ENCODE measurements at places on chromosomes 1 and 21.
A peak's percentile ranks its signal among the peaks of the same experiment; 100 is the strongest.

GRCh38 chr21:38741950-38742256 lies 63.8 kb upstream of the ETS2 start:
- DNase-seq: no peak

DNA sequence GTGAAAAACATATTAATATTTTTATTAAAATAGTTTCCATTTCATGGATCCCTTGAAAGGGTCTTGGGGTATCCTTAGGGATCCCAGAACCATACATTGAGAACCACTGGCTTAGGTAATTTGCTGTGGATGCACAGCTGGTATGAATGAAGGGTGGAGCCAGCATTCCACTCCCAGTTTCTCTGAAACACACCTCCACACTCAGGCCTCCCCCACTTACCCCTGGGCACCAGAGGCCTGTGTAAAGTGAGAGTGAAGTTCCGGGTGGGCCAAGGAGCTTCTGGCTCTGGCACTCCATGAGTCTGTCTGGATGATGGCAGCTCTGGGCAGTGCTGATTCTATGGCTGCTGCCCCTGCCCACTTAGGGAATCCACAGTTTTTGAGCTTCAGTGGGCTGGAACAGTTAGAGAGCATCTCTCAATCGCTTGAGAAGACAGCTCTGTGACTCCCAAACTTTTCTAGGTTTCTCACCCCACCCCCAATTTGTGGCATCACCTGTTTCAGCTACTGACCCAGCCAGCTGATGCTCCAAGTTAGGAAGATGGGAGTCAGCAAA lies 57.8 kb upstream of the CD1D start:
- no peak for DNase-seq

DNA sequence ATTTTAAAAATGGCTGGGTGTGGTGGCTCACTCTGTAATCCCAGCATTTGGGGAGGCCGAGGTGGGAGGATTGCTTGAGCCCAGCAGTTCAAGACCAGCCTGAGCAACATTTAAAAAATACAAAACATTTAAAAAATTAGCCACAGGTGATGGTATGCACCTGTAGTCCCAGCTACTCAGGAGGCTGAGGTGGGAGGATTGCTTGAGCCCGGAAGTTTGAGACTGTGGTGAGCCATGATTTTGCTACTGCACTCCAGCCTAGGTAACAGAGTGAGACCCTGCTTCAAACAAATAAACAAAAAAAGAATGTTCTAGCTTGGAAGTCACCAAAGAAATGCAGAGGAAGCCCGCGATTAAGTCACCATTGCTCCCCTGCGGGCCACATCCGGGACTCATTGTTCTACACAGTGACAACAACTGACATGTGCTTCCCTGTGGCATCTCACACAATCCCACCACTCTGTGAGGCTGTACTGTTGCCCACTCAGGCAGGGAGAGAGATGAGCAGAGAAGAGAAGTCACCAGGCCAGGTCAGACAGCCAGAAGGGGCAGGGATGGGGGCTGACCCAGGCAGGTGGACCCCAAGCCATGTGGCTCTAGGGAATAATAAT lies 18.4 kb upstream of the SPATC1L start:
- DNase-seq: no peak

- DNase-seq: no peak
Observed at GRCh38 chr1:112188611-112189010, 199.1 kb upstream of the KCND3 start.

DNA sequence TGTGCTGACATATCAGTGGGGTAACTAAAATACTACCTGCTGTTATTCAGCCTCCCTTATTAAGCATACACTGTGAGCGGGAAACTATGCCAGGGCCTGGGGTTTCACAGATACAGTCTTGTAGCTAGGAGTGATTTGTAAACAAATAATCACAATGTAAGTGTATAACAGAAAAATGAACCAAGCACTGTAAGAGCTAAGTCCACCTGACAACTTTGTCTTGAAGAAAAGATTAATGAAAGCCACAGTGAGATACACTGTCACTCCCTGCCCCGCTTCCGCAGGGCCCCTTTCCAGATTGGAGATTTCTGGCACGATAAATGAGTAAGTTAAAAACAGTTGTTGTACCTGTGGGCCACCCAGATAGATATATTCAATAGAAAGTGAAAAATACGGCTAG lies 4.8 kb downstream of the RCAN3 start:
- no peak for DNase-seq

GRCh38 chr21:24046829-24047443 lies 1560.3 kb downstream of the MRPL39 start:
- DNase-seq: no peak

GRCh38 chr1:183472488-183473216 lies at the start of gene SMG7:
Gene SMG7 (plus strand): TSS chr1:183472499. CDS start chr1:183472621, 122 bp downstream.
- peak; percentile 20 for DNase-seq

DNA sequence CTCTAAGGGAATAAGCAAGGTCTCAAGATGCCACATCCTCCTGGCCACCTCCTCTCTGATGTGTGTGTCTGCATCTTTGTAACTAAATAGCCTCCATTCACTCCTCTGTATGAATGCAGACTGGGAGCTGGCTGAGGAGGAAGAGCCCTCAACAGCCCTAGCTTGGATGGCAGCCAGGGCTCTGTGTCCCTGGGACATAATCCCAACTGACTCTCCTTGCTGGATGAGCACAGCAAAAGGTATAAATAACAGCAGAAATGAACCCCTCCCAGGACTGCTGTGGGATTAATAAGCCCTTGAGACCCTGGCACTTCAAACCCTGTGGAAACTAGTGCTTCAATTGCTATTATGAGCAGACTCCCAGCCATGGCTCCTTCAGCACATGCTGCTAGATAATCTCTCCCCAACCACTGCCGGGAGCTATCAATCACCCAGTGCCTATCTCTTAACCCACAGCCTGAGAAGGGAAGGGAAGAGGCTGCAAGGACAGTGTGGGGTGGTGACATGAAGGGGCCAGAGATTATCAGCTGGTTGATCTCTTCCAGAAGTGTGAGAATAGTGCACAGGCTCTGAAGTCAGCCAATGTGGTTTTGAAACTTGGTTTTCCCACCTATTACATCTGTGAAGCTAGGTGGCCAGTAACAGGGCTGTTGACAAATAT lies 152.2 kb downstream of the TNR start:
- no peak for DNase-seq

GRCh38 chr1:25117233-25117823 lies 115.0 kb downstream of the SYF2 start:
- DNase-seq: no peak

DNA sequence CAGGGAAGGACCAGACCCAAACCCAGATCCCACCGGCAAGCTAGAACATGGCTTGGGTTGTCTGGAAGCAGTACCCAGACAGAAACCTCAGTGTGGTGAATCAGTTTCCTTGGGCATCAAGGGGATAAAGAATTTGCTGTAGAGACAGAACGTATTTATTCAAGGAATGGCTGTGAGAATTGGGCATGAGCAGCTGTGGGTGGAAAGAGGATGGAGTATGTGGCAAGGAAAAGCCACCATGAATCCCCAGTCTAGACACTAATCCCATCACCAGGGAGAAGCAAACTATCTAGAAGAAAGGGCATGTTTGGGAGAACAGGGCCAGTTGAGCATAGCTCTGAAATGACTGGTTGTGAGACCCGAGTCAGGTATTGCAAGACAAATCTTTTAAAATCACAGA lies 109.2 kb downstream of the TOMM20 start:
- DNase-seq: no peak

- DNase-seq: no peak
Observed at GRCh38 chr1:198492872-198493271, 47.6 kb downstream of the ATP6V1G3 start.

- no peak for DNase-seq
Observed at GRCh38 chr1:88802950-88803349, 88.4 kb downstream of the GTF2B start.

DNA sequence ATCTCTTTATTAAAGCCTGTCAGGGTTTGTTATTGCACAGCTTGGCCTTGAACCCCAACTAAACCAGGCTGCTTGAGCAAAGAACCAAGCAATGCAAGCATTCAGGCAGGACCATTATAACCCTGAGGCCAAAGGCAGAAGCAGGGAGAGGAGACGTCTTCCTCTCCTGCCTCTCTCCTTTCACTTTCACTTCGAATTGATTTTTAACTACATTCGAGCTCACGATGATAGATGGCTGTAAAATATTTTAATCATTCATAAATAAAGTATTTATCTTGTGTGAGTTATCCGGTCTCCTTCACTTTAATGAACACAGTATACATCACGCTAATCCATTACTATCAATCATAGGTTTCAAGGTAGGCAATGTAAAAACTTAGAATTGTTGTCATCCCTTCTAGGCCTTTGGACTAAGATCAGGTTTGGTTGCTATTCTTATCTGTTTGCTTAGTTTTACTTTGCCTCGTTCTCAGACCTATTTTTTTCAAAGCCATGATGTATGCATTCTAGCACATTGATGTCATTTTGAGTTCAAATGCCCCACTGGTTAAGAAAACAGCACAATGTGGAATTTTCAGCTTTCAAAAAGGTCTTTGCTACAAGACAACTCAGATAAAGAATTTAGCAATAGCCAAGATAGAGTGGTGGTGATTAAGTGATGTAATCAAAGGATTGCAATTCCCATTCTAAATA lies 480.2 kb upstream of the RUNX1 start:
- DNase-seq: no peak

- no peak for DNase-seq
Observed at GRCh38 chr21:14491269-14491681, 54.8 kb downstream of the SAMSN1 start.

- no peak for DNase-seq
Observed at GRCh38 chr21:9755611-9756010, 765.8 kb upstream of the TPTE start.

DNA sequence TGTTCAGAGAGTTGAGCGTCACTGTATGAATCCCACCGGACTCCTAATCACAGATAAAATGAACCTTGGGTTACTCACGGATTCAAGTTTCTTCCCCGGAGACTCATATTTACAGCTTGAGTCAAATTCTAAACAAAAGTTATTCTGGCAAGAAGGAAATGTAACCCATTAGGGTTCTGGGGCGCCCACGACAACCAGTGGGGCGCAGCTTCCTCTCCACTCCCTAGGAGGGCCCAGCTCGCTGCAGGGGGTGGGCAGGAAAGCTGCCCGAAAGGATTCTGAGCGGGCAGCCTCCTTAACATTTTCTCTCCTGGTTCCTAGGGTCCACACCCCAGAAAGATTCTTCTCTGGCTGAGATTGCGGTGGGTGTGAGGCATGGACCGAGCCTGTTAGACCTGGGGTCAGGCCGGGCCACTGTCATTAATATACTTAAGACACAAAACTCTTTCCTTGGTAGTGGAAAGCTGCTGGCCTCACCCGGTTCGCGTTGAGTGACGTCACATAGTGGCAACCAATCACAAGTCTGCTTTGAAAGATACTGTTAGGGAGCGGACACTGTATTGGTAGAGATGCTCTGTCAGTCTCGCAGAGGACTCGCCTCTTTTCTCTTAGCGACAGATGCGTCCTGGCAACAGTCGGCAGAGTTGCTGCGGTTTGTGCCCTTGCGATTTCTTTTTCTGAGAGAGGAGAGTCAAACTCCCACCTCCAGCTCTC lies 13.6 kb upstream of the MCOLN3 start:
- DNase-seq: peak; percentile 57

GRCh38 chr1:206716870-206717673 lies 32.4 kb downstream of the MAPKAPK2 start:
- DNase-seq: no peak

- DNase-seq: no peak
Observed at GRCh38 chr1:178543290-178543607, 30.3 kb downstream of the TEX35 start.

GRCh38 chr1:164659621-164660411 lies 100.8 kb downstream of the PBX1 start:
- no peak for DNase-seq

- no peak for DNase-seq
Observed at GRCh38 chr1:200921571-200922110, 26.9 kb downstream of the INAVA start.

DNA sequence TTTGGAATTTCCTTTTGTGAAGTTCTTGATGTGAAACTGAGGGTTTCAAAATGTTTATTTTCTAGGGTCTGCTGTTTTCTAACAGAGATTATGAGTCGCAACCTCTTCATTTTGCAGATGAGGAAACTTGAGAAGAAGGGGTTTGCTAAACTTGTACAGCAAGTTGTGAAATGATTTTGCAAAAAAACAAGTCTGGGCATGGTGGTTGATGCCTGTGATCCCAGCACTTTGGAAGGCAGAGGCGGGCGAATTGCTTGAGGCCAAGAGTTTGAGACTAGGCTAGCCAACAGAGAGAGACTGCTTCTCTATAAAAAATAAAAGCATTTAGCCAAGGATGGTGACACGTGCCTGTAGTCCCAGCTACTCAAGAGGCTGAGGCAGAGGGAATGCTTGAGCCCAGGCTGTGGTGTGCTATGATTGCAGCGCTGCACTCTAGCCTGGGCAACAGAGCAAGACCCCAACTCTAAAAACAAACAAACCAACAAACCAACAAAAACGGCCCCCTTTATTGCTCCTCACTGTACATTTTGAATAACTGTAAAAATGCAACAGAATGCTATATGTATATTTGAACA lies 9.9 kb downstream of the TRIM67 start:
- no peak for DNase-seq

Measured in activated CD8-positive, alpha-beta memory T cell treated with anti-CD3 and anti-CD28 coated beads for 48 hours (primary cell).